GM12864 (cell line): ENCODE measurements at places on chromosomes 4 and X.
A peak's percentile ranks its signal among the peaks of the same experiment; 100 is the strongest.

DNA sequence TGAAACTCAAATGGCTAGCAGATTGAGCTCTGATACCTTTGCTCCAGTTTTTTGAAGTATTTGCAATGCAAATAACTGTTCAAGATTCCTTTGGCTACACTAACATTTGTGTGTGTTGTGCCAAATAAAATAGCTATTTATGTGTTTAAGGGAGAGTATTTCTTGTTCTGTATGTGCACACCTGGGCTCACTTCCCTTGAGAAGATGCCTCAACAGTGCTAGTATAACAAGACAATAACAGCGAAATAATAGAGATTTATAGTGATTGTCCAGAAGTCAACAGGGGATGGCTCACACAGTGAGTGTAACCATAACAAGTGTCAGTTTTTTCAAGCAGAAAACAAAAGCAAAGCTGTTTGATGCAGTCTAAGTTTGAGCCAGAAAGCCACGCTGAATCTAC, 460.5 kb downstream of the CENPC start:
- DNase-seq = no peak

DNA sequence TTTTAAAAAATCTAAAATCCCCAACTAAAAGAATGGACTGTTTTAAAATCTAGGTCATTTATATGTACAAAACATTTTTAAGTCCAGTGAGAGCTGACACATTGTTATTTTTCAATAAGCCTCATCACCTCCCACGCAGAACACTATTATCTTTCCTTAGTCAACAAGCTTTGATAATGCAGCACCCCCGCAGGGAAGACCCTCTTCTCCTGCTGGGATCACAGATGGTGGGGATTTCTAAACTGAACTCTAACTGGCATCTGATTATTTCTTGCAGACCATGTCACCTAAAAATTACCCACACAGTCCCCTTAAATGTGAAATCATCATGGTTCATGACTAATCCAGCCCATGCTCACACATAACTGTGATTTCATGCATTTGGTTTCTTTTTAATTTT, 11.6 kb downstream of the SYTL4 start:
- DNase-seq = no peak

DNA sequence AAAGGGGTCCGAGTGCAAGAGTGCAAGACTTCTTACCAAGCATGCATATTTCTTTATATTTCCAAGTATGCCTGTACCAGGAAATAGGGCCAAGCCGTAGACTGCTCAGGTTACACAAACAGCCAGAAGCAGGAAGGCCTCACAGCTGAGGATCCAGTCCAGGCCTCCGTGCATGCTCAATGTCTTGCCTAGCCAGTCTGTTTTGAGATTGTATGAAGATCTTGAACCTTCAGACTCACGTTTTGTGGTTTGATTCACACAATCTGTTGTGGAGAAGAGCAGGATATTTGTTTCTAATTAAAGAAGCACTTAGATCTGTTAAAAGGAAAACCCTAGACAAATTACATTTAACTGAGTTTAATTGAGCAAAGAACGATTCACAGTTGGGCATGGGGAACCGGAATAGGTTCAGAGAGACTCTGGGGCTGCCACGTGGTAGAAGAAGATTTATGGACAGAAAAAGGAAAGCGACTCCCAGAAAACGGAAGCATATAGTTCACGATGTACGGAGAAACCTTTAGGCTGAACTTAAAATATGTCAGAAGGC, 1.2 kb downstream of the MGST2 start:
- no peak for DNase-seq

DNA sequence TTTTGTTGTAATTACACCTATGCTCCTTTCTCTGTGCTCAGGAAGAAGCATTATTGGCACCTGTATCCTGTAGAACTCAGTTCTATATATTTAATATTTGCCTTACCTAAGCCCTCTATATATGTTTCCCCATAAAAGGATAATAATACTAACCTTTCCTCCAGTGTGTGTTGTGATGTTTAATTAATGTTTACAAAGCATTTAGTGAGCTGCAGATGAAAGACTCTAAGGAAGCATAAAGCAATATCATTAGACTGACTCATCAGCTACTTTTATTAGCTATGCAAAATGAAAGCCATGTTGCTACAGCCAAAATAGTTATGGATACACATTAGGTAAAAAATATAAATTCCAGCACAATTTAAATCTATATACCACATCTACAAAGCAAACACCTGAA, 93.6 kb upstream of the PTPN13 start:
- DNase-seq = no peak

GRCh38 chrX:107678957-107679740, 50.8 kb downstream of the PRPS1 start:
- DNase-seq = no peak

GRCh38 chr4:75895744-75896314, 6.4 kb downstream of the PPEF2 start:
- DNase-seq = peak; percentile 13

GRCh38 chrX:110966839-110967238, 129.2 kb upstream of the PAK3 start:
- DNase-seq = no peak

- DNase-seq = no peak
Measured at GRCh38 chrX:134484039-134484438, 24.1 kb downstream of the HPRT1 start.
